ENCODE measurements at places on chromosomes 16 and 17.

GRCh38 chr17:63919311-63919723, 678 bp upstream of the GH1 start:
- DNase-seq, result peak; percentile 50

DNA sequence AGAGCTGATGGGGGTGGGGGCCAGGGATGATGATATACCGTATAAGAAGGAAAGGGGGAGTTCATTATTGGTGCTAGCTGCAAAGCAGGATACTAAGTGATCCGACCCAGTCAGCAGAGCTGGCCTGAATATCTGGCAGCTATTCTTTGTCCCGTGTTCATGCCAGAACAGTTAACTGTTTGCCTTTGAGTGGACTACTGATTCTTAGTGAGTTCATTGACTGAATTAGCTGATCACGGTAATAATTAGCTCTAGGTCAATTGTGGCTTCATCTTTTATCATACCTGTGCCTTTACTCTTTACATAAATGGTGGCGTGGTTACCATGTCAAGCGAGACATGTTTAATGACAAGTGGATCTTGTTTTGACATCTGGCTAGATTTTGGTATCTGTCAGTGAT, 5.3 kb downstream of the KPNB1 start:
- DNase-seq, result no peak

- no peak for DNase-seq
These were observed 1.5 kb downstream of the ESRP2 start for GRCh38 chr16:68234188-68235107.

GRCh38 chr17:14299280-14300141, 1.4 kb upstream of the HS3ST3B1 start:
- DNase-seq, result no peak

DNA sequence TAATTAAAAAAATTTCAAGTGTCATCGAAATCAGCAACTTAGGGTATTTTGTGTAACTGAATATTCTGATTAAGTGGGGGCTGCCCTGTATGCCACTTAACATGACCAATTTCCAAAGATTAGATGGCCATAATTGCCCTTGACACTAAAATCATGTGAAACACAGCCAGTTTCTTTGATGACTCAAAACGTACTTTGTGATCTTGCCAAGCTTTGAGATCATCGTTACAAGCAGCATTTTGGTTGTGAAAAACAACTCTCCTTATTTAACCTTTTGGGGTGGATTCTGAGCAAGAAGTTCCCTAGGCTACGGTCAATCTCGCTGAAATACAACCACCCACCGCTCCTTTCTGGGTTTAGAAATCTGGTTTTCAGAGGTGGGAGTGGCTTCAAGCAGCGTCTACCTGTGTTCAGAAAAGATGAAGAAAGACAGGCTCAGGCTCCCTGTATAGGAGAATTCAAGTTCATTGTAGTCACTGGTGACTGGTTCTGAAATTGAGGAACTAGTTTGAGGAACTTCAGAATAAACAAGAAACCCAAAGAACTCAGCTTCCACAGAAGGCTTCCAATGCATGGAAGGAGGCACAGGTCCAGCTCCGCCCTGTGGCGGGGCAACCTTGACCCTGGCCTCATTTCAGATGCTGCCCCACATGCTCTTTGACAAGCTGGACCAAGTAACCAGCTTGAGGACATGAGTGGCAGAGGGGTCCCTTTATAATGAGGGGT, 9.4 kb downstream of the MAP3K14 start:
- DNase-seq, result no peak

DNA sequence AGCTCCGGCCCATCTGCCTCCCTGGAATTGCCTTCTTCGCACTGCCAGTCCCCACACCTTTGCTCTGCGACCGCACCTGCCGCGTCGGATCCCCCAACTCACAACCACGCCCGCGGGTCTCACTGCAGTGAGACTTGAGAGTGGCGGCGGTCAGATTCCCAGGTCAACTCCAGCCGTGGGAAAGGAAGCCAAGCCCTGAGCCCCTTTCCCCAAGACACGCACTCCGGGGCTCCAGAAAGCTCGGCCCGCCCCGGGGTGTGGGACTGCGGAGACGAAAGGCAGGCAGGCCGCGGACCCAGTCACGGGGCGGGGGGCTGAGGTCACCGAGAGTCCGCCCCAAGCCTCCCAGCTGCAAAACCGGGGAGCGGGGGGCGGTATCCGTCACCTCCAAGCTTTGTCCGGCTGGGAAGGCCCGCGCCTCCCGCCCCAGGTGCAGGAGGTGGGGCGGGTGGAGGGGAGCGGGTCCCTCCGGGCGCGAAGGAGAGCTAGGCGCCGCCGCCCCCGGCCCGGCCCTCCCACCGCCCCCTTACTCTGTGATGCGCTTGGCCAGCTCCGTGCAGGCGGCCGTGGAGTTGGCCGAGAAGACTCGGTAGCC, 615 bp downstream of the PRPSAP1 start:
- DNase-seq, result peak; percentile 1

DNA sequence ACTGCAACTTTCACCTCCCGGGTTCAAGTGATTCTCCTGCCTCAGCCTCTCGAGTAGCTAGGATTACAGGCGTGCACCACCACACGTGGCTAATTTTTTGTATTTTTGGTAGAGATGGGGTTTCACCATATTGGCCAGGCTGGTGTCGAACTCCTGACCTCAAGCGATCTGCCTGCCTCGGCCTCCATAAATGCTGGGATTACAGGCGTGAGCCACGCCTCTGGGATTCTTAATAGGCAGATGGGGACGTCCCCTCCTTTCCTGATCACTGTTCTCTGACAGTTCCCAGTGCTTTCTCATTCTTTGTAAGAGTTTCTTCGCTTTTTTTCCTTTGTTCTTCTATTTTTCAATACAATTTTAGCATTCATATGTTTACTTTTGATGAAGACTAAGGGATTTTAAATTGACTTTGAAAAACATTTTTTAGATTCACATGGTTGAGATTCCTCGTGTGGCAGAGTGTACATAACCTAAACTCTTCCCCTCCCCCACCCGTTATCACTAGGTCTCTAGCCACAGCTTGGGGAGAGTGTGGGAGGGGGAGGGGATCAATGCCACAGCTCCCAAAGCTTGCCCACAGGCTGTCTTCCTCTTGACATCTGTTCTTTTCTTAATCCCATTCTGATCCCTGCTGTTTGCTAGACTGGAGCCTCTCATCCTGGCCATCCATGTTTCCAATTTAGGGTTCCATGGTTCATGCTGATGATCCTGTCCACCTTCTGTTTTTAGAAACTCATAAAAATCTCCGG, 11.0 kb downstream of the ADORA2B start:
- no peak for DNase-seq

GRCh38 chr16:48836067-48836466, 226.1 kb upstream of the N4BP1 start:
- DNase-seq, result no peak

DNA sequence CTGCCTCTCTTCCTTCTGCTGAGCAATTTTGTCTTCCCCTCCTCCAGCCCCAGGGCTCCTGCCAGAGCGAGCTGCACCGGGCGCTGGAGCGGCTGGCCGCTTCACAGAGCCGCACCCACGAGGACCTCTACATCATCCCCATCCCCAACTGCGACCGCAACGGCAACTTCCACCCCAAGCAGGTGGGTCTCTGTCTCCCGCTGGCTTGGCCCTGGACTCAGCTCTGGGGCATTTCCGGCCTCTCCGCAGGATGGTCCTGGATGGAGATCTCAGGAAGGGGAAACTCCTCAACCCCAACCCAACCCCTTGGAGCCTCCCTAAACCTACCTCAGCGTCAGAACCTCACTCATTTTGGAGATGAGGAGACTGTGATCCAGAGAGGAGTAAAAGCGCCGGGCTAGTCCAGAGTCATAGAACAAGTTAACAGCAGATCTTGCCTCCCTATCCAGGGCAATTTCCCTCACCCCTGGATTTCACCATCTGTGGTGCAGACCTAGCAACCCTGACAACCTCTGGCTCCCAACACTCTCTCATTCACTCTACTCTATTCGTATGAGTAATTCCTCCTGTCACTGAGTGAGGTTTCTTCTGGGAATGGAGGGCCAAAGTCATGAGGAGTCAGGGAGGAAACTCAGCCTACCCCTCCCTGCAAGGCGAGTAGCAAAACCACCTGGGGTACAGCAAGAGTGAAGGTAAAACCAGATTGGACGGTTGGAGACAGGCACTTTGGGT, 10.8 kb downstream of the IGFBP4 start:
- DNase-seq, result no peak

DNA sequence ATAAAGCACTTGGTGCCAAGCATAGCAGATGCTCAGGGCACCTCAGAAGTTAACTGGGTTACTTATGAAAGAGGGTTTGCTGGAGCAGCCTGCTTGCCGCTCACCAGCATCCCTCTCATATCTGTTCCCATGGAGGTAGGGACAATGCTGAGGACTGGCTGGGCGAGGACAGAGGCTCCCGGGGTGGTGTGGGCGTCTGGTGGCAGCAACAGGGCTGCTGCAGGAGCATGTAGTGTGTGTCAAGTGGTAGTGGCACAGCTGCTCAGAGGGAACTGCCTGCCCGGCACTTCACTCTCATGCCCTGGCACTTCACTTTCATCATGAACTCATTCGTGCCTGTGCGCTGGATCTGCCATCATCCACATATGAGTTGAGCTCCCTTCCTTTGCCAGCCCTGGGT, 26.9 kb upstream of the ZNHIT3 start:
- no peak for DNase-seq

- no peak for DNase-seq
These were observed 5.5 kb downstream of the CYLD start for GRCh38 chr16:50747207-50747956.

GRCh38 chr16:27475561-27475960, 73.6 kb downstream of the IL21R start:
- no peak for DNase-seq

DNA sequence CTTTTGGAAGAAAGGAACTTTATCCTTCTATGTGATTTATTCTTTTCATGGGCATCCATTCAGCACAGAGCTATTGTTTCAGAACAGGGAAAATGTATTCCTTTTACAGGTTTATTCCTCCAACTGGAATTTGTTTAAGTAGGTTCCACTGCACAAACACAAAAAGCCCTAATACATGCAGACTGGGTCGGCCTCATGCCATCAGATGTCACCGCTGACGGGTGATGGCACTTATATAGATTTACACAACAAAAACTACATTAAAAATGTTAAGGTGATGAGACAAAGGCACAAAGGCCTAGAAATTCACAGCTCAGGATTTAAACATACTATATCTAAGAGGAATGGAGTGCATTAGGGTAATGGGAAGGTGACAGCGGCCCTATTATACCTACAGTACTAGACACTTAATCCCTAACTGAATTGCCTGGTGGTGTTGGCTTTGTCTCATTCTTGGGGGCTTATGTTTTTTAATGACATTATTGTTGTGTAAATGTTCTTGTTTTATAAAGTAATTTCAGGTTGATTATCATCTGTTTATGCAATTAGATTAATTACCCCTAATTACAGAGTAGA, 276.4 kb upstream of the PSMD7 start:
- no peak for DNase-seq

DNA sequence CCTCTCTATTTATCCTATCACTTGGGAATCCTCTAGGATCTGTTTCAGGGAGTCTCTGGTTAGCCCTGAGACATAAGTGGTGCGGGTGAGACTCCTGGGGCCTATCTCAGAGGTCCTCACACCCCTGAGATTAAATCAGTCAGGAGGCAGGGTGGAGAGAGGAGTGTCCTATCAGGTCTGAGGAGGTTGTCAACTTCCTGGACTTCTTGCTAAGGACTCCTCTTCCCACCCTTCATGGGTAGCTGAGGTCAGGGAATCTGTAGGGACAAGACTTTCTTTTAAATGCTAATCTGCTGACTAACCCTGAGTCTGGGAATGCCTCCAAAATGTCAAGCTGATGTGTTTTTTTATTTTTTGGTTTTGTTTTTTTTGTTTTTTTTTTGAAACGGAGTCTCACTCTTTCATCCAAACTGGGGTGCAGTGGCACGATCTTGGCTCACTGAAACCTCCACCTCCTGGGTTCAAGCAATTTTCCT, 6.6 kb upstream of the ARMC5 start:
- DNase-seq, result no peak

DNA sequence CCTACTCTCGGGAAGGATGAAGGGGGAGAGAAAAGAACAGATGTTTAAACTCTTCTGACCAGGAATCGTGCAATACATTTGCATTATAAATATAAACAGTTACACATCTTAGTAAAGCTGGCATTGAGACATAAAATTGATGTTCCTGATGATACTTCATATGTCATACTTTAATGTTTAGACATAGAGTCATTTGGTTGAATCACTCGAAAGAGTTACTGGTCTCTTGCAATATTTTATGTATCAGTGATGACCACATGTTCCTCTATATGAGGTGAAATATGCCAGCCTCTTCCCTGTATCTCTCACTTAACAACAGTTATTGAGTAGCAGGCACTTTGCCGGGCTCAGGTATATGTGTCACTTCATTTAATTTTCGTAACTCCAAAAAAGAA, 49.7 kb upstream of the PMFBP1 start:
- no peak for DNase-seq

- DNase-seq, result no peak
These were observed 221.9 kb downstream of the ZFHX3 start for GRCh38 chr16:72825912-72826621.

GRCh38 chr16:70730944-70731343, 45.1 kb upstream of the MTSS2 start:
- DNase-seq, result no peak

DNA sequence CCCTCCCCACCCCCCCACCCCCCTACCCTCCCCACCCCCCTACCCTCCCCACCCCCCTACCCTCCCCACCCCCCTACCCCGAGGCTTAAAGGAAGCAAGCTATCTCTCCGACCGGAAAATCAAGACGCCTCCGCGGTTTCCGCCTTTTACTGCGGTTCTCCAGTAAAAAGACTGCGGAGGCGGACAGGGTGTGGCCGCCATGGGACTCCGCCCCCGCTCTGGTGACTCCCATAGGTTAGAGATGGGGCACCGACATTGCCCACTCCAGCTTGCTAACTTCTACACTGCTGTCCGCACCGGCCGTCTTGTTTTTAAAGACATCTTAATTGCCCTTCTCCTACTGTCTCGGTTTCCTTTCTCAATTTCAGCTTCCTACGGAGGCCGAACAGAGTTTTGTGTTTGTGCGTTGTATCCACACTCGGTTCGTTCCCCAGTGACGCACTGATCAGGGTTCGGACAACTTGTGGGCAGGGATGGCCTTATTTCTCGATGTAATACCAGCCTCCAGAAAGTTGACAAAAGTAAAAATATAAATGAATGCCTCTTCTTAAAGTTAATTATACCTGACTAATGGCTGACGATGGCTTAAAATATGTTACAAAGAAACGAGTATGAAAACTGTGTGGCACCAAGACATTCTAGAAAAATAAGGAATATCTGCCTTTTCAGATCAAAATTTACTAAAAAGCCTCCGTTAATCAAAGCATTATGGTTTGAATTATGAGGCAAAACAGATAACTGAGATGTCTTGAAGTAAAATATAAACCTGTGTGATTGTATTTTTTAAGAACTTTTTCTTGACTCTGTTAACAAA, 1.1 kb upstream of the ZNF200 start:
- DNase-seq, result no peak

DNA sequence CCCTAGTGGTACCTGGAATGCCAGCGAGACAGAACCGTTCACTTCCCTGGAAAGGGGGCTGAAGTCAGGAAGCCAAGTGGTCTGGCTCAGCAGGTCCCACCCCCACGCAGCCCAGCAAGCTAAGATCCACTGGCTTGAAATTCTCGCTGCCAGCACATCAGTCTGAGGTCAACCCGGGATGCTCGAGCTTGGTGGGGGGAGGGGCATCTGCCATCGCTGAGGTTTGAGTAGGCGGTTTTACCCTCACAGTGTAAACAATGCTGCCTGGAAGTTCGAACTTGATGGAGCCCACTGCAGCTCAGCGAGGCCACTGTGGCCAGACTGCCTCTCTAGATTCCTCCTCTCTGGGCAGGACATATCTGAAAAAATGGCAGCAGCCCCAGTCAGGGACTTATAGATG, 464.7 kb upstream of the TOM1L1 start:
- no peak for DNase-seq
